Right lung (tissue), 10 donors: ENCODE measurements at places on chromosomes 12 and 14. TPM values are rescaled to one million over a fixed set of nuclear protein-coding genes. Genes with fewer than 3 reads are reported as not detected.

Gene SERPINA10
- polyA plus RNA-seq: 0.09 TPM

Gene PLEKHG7
- polyA plus RNA-seq: 0.30 TPM

Gene PZP
- polyA plus RNA-seq: 2.4 TPM

Gene TMEM30B
- 19.4 TPM for polyA plus RNA-seq
